HT1080 (cell line): ENCODE measurements at places on chromosomes 1 and 21. TPM values are rescaled to one million over a fixed set of nuclear protein-coding genes. Genes with fewer than 3 reads are reported as not detected.

GRCh38 chr21:45747233-45747766 is 103.8 kb downstream of the PCBP3 start:
- DNase-seq: no peak

DNA sequence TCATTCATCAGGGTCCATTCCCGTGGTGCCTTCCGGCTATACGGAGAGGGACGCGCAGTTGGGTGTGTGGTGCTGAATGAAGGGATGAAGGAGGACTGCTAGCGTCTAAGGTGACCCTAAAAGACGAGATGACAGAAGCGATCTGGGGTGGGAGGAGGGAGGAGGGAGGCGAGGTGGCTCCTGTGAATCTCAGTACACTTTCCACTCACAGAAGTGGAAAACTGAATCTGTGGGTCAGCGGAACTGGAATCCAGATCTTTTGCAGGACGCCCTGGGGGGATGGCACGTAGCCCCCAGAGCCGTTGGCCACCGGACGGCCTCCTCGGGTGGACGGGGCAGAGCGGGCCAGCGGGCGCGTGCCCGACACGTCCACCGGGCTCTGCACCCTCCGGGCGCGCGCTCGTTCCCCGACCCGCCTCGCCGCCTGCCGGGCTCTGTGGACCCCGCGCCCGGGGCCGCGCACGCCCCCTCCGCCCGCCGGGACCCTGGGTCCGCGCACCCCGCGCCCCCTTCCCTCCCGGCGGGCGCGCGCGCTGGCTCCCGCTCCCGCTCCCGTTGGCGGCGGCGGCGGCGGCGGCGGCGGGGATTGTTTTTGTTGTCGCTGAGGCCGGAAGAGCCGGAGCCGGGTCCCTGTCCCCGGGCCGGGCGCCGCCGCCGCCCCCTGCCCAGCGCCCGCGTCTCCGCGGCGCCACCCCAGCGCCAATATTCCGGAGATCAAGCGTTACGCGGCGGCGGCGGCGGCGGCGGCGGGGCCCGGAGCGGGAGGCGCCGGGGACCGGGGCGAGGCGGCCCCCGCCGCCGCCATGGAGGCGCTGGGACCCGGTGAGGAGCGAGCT is at the start of gene AGO4:
TSS of gene AGO4 (plus strand) at position 403 of the 836 bp plus-strand sequence. CDS start at position 804, 401 bp downstream.
- DNase-seq: peak; percentile 5

DNA sequence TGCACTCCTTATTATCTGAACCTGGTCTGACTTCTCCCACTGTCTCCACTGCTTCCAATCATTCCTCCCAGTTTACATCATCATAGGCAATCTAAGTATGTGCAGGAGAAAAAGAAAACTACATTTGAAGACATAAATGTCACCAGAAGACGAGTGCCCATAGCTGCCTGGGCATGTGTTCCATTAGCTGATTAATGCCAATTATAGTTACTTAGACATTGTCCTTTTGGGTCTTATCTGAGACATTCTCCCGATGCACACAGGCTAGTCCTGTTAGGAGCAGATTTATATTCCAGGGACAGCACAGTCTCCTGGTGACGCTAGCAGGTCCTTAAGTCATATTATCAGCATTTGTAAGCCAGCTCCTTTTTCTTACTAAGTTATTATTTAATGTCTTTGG is 52.6 kb upstream of the PTGFRN start:
- no peak for DNase-seq

The HECTD3 gene
- total RNA-seq: 10.5 and 14.7 TPM in 2 replicates

The KRTAP19-5 gene
- total RNA-seq: not detected in 2 replicates
